Mucosa of descending colon (tissue), 3 donors: ENCODE measurements at places on chromosomes 11 and 22. TPM values are rescaled to one million over a fixed set of nuclear protein-coding genes. Genes with fewer than 3 reads are reported as not detected.

DNA sequence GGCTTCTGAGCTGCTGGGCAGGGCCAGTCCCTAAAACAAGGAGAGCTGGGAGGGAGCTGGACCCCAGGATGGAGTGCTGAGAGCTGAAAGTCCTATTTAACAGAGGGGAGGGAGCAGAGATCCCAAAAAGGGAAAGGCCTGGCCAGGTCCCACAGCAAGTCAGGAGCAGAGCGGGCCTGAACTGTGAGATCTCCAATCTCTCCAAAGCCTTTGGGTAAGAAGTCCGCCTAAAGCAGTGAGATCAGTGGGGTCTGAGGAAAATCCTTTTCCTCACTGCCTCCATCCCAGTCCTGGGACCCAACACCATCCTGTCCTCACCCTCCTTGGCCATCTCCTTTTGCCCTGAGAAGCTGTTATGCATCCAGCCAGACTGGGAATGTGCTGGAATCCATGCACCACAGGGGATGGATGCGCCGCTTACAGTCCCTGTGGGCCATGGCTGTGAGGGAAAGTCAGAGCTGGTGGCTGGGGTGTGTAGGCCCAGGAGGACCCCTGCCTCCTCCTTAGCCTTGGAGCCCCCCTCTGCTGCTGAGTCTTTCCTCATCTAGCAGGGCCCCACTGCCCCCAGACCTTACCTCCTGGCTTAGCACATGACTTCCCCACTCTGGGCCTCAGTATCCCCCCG lies 8.6 kb downstream of the LRRC75B start:
- DNase-seq: no peak

DNA sequence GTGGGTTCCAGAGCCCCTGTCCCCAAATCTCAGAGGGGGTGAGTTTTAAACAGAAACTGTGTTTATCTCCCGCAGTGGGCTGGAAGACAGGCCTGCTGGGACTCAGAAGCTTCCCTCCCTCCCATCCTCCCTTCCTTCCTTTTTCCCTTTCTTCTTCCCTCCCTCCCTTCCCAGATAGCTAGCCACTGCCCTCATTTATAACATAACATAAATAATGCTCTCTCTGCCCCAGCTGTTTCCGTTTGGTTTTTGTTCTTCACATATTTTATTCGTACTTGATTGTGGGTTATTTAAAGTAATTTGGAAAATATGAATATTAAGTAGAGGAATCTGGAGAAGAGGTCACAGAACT lies 140.9 kb downstream of the TEAD1 start:
- no peak for DNase-seq

DNA sequence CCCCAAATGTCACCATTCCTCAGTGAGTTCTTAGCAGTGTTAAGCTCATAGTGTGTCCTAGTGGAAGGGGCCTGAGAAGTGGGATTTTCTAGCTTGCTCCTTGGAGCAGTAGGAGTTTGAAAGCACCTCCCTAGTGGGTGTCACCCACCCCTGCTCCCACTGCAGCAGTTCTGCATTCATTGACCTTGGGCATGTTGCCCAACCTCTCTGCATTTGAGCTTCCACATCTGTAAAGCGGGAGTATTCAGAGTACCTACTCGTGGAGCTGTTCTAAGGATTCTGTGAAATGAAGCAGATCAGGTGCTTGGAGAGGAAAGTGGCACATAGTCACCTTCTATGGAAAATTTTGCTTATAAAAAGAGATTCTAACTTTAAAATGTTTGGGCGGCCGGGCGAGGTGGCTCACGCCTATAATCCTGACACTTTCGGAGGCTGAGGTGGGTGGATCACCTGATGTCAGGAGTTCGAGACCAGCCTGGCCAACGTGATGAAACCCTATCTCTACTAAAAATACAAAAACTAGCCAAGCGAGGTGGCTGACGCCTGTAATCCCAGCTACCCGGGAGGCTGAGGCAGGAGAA lies 16.9 kb downstream of the LMO2 start:
- DNase-seq: no peak

DNA sequence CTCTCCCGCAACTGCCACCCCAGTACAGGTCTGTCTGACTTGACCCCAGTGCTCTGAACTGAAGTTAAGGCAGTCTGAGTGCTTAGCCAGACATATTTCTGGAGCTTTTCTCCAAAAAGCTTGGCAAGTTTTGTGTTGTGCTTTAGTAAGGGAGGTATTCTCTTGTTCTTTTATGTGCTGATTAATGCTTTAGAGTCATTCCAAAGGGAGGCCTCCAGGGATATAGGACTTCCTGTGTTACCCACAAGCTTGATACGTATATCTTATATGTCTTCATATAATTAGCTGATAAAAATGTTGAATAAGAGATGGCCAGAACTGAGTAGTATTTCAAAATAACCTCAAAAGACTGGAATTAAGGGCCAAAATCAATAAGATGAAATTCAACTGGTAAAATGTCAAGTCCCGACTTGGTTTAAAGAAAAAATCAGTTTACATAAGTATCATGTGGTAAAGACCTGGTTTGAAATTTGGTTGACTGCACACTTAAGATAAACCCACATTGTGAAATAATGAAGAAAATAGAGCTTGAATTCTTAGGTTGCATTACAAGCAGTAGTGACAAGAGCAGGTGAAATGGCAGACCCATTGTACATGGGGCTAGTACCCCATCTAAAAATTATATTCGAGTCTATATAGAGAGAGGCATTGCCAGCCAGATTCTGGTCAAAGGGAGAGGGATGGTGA lies 226.9 kb downstream of the SNX19 start:
- DNase-seq: no peak

- no peak for DNase-seq
Observed at GRCh38 chr11:48063424-48063978, 83.1 kb downstream of the PTPRJ start.

- DNase-seq: no peak
Observed at GRCh38 chr22:27935897-27936296, 16.8 kb upstream of the PITPNB start.

The OR51E1 gene
- total RNA-seq: 0.95 TPM

The PRG3 gene
- not detected for total RNA-seq
